ENCODE measurements at places on chromosomes 6 and 20.
A peak's percentile ranks its signal among the peaks of the same experiment; 100 is the strongest.

GRCh38 chr20:19670829-19671228 is 87.2 kb upstream of the RIN2 start:
- no peak for DNase-seq

DNA sequence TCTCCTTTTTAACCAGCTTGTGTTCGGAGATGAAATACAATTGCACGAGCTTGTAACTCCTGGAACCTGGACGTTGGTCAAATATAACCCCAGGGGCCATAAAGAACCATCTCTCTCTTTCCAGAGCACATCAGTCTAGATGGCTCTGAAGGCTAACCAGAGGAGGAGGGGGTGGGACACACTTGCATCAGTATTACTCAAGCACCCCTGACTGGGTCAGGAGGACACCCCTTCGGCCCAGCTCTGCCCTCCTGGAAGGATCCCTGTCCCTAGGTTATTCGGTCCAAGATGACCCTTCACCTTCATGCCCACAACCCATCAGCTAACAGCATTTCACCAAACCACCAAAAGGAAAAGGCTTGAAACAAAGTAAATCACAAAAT is 67.1 kb downstream of the FYN start:
- no peak for DNase-seq

- no peak for DNase-seq
These were observed at the start of gene NRN1 for GRCh38 chr6:6006428-6007365. Gene NRN1 (minus strand): TSS chr6:6006925. CDS start chr6:6006749, 176 bp downstream.

- DNase-seq, result no peak
These were observed 135.1 kb downstream of the KIF16B start for GRCh38 chr20:16438100-16438499.

GRCh38 chr6:16947375-16948015 is 154.4 kb upstream of the STMND1 start:
- DNase-seq, result no peak

DNA sequence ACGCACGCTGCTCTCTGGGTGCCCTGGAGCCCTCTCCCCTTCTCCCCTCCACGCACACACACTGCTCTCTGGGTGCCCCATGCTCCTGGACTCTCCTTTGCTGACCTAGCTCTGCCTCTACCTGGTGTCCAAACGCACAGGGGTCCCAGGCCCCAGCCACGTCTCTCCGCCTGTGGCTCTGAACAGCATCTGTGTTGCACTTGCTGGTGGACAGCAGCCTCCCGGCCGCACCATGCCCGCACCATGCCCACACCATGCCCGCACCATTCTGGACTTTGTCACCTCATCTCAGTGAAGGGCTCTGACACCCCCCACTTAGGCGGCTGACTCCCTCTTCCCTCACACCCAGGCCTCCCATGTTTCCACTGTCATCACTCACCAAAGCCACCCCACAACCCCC is 21.8 kb downstream of the TCFL5 start:
- no peak for DNase-seq

- no peak for DNase-seq
These were observed 55.8 kb downstream of the CEP43 start for GRCh38 chr6:167054987-167055386.

DNA sequence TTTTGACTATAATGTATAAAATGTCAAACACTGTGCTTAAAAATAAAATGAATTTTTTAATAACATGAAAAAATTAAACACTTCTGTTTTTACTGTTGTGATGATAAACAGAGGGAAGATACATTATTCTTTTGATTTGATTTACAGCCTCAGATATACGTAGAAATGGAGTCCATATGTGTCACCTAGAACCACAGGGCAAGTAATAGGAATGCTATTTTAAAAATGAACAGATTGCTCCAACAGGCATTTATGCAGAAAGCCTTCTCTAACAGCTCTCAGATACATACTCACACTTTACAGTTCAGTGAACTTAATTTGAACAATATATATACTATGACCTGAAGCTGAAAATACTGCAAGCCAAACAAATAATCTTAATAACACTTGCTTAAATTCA is 1551.0 kb downstream of the GRIK2 start:
- no peak for DNase-seq

GRCh38 chr6:7975764-7976146 is 65.2 kb upstream of the TXNDC5 start:
- no peak for DNase-seq

GRCh38 chr6:169263836-169264608 is 10.4 kb upstream of the THBS2 start:
- no peak for DNase-seq

GRCh38 chr20:43363506-43363905 is 94.2 kb upstream of the SRSF6 start:
- DNase-seq, result no peak

DNA sequence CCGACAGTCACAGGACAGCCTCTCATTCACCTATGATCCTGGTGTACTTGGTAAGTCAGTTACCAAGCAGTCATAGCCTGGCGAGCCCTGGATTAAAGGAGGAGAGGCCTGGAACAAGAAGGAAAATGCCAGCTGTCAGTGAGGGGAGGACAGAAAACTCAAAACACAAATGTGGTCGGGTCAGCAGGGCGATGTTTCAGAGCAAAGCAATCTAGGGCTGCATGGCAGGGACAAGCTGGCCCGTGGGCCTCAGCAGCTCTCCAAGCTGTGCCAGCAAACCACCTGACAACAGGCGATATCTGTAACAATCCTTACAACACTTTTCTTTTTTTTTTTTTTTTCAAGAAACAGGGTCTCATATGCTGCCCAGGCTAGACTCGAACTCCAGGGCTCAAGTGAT is 40.3 kb downstream of the MGME1 start:
- no peak for DNase-seq

DNA sequence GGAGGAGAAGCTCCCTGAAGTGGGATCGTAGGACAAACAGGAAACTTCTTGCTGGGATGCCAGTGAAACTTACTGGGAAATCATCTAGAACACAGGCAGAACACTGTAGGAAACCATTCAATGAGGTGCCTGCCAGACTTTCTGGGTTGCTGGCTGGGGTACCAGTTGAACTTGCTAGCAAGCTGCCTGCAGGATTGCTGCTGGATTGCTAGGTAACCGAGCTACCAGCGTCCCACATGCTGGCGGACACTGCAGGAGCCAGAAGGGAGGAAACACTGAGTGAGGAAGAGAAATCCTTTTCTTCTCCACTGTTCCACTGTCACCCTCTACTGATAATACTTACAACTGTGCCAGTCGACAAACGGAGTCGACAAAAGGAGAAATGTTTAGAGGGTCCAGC is 91.3 kb upstream of the SLC35B3 start:
- no peak for DNase-seq

DNA sequence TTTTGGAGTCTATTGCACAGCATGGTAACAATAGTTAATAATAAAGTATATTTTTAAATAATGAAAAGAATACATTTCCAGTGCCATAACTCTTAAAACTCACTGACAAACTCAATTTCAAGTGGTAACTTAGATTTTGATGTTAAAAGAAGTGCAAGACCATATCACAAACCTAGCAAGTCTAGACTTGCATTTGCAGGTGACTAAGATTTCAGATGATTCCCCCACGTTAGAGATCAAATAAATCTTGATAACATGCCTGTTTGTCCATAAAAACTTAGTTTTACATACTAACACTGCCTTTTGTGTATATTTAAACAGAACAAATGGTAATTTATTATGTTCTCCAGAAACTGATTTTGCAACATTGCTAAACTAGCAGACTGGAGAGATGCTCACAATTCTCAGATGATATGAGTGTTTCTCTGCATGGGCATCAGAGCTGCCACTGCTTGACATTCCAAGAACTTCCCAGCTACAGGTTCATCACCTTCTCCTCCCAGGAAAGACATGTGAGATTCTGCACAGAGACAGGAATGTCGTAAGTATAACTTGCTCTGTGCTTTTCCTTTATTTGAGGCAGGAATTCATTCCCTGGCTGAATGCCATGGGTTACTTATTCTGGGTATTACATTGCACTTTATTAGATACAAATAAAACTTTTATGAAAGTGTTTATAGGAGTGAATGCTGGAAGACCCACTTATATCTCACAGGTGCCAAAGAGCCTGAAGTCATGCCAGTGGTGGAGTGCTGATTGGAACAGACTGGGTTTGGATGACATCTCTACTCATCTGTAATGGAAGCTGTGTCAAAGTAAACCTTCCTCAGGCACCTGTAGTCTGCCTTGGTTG is 160.2 kb upstream of the FOXA2 start:
- no peak for DNase-seq

DNA sequence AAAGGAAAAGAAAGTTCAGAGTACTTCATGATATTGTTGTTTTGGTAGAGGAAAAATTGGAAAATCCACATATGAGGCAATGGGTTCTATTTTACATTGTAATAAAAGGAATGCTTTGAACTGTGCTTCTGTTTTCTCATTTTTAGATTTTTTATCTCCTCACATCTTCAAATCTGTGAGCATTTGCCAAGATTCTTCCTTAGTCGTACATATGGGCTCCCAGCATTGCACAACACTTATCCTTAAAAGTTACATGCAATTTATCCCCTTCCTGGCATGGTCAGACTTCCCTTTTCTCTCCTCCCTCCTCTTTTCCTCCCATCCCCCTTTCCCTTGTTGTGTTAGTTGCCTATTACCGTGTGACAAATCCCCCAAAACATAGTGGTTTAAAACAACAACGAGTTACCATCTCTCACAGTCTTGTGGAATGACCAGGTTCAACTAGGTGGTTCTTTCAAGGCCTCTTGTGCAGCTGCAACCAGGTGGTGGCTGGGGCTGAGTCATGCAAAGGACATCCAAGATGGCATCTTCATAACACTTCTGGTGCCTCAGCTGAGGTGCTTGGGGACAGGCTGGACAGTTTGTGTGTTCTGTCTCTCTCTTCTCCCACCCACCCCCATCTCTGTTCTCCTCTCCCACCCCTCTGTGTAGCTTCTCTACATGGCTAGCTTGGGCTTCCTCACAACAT is 68.7 kb downstream of the TXNDC5 start:
- no peak for DNase-seq

DNA sequence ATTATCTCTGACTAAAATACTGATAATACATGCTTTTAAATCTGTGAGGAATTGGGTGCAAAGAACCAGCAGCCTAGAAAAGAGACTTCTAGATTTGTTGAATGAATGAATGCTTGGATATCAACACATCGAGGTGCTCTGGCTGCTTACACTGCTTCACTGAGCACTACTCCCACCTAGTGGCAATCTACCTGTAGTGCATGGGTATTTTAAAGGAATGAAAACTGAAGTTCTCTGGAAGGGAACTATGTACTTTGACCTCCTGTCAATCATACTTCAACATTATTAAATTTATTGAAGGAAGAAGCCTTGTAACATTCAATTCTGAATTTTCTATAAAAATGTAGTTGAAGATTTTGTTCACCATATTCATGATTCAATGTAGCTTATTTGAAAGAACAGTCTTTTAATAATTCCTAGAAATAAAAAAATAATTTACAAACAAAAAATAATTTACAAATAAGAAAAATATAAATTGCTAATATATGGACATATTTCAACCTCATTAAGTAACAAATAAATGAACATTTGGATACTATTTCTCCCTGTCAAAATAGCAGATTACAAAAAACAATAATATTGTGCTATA is 111.2 kb upstream of the MMS22L start:
- peak; percentile 10 for DNase-seq

DNA sequence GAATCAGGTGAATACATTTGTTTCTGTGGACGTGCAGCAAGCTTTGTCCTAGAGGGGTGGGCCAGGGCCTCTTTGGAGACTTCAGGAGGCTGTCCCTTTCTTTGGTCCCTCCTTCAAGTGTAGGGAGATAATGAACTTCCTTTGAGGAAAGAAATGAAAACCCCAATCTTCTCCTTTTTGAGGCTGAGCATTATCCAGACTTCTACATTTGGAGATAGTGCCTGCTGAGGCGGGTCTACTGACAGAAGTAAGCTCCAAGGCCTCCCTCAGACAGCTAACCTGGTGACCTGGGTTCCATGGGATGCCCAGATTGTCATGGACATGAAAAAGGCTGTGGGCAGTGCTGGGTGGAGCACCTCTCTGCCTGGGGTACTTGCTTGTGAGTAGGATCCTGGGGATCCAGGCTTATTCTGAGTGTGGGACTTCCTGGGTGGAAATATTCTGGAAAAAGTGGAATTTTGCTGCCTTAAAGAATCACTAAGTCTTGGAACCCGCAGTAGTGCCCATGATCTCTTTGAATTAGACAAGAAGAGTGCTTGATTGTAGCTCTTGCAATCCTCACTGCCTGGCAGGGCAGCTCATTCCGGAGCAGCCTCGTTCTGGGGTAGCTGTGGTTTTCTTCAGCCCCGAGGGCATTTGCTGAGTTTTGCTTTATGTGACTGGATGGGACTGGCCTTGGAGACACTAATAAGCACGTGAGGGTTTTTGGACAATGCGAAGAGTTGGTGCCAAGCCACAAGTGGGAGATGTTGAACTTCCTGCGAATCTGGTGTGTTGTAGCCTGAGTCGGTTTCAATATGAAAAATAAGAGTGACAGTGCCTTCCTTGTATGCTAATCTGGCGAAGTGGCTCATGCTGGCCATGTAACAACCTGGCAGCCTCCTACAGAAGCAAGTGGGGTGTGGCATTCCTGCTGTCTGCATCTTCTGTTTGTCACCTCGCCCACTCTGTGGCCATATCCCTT is 28.1 kb downstream of the SNRNP48 start:
- no peak for DNase-seq

GRCh38 chr6:144012534-144012933 is 4.5 kb upstream of the PLAGL1 start:
- DNase-seq, result no peak

DNA sequence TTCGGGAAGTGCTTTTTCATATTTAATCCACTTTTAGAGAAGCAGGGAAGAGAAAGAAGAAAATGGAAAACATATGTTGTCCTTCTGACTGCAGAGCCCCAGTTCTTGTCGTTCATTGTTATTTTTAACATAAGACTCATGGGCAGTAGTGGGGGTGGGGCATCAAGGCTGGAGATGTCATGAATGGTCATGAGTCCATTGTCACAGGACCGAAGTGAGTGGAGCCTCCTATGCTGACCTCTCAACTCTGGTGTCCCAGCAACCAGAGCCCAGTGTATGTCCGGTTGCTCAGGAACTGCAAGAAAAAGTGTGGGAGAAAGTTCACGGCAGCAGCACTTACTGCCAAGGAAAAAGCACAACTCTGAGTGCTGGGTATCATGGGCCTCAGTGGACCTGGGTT is 108.6 kb downstream of the BANF2 start:
- DNase-seq, result no peak

DNA sequence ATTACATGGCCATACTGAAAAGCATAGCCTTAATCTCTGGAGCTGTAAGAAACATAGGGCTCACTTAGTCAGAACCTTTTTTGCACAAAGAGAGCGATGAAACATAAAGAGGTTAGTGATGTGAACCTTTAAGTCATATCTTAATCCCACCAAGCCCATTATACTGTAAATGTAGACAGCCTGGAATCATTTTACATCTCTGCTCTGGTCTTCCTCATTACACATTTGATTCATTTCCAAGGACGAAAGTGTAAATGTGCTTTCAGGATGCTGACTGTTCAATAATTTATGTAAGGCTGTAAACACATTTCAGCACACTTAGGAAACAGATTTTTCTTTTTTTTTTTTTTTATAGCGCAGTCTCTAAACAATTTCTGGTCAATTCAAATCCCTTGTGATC is 131.3 kb upstream of the B3GAT2 start:
- DNase-seq, result no peak

GRCh38 chr6:25035512-25036435 is 100.0 kb upstream of the RIPOR2 start:
- no peak for DNase-seq
